Fibroblast of lung (primary cell): ENCODE measurements at places on chromosomes 13 and 19. TPM values are rescaled to one million over a fixed set of nuclear protein-coding genes. Genes with fewer than 3 reads are reported as not detected.

DNA sequence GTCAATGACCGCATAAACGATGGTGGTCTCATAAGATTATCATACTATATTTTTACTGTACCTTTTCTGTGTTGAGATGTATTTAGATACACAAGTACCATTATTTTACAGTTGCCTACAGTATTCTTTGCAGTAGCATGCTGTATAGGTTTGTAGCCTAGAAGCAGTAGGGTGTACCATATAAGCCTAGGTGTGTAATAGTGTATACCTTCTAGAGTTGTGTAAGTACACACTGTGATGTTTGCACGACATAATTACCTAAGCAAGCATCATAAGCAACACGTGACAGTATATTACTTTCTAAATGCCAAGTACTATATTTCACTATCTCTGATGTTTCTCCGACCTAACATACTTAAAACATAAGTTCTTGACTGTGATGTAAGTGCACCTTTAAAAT, 2.7 kb downstream of the LPAR6 start:
- H3K4me3 ChIP-seq, result peak overlapping the region; percentile 22
- no peaks in the 10 kb centered on the region for H3K36me3 ChIP-seq
- H3K27me3 ChIP-seq, result no peaks in the 10 kb centered on the region
- no peaks in the 10 kb centered on the region for H3K4me1 ChIP-seq

DNA sequence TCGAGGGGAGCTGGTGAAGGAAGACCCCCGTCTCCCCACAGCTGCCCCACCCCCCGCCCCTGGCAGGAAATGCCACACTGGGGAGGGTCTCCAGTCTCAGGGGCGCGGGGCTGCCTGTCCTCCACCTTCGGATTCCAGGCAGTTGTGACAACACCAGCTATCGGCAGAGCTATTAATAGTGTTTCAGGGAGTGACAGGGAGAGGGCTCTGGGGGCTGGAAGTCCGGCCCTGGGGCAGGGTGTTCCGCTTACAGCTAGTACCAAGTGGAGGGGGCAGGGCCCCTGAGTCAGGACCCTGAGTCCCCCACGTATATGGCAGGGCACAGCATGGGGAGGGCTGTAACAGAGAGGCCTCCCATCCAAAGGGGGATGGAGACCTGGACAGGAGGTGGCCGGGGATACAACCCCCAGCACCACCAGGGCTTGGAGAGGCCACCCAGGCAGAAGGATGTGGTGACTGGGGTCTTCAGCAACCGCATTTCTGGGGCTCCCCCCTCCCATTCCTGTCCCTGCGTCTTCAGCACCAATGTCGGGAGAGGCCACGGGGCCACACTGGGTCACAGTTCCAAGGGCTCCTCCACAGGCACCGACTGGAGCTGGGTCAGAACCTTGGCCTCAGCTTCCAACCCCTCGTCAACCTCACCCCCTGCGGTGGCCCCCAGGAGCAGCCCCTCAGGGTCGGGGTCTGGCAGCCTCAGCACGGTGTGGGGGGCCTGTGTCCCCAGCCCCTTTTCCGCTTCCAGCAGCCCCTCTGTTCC, 3.9 kb downstream of the SIX5 start:
- H3K36me3 ChIP-seq, result peaks cover 2% of the 10 kb centered on the region
- H3K4me3 ChIP-seq, result no peak overlapping the region
- H3K27me3 ChIP-seq, result no peaks in the 10 kb centered on the region
- no peak overlapping the region for H3K27ac ChIP-seq
- peaks cover 24% of the 10 kb centered on the region for H3K4me1 ChIP-seq
- DNase-seq, result no peak

GRCh38 chr19:51621178-51621577, 9.0 kb downstream of the SIGLEC5 start:
- DNase-seq, result no peak
- no peaks in the 10 kb centered on the region for H3K4me1 ChIP-seq
- H3K27me3 ChIP-seq, result no peaks in the 10 kb centered on the region
- H3K27ac ChIP-seq, result no peak overlapping the region
- H3K36me3 ChIP-seq, result no peaks in the 10 kb centered on the region

- no peaks in the 10 kb centered on the region for H3K4me1 ChIP-seq
- no peaks in the 10 kb centered on the region for H3K36me3 ChIP-seq
- no peak overlapping the region for H3K4me3 ChIP-seq
- no peak for DNase-seq
- H3K27me3 ChIP-seq, result no peaks in the 10 kb centered on the region
These were observed 157.4 kb upstream of the SOX1 start for GRCh38 chr13:111909501-111909900.

The TNNT1 gene
- total RNA-seq, result 7.4 and 10.4 TPM in 2 replicates

GRCh38 chr13:76851961-76852360, 34.2 kb downstream of the KCTD12 start:
- DNase-seq, result no peak
- H3K27ac ChIP-seq, result no peak overlapping the region
- no peak overlapping the region for H3K4me3 ChIP-seq
- H3K4me1 ChIP-seq, result peaks cover 8% of the 10 kb centered on the region
- no peaks in the 10 kb centered on the region for H3K27me3 ChIP-seq

The ZNF600 gene
- 2.6 and 5.0 TPM in 2 replicates for total RNA-seq

DNA sequence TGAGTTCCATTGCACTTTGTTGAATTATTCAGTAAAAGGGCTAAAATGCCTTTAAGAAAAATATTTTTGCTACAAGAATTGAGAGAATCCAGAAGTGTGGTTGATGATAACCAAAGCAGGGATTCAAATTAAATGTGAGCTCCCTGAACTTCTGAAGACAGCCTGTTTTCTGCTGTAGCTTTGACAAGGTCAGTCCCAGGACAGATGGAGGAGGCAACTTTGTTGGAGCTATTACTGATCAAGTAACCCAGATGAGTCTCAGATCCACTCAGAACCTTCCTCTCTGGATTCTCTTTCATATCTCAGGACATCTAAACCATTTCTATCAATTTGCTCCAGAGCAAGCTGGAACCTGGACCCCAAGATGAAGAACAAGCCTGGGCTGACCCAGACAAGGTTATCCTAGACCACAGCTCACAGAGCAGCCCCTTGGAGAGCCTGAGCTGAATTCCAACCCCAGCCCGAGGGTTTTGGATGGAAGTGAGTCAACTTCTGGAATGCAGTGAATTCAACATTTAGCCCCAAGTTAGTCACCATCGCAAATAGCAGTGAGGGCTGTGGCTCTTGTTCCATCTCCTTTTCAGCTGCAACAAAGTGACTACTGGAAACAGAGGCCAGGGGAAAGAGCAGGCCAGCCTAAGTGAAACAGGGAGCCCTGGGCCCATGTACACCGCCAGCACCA, 137.8 kb upstream of the TSC22D1 start:
- peak overlapping the region; percentile 70 for H3K27ac ChIP-seq
- peak; percentile 84 for DNase-seq
- no peaks in the 10 kb centered on the region for H3K27me3 ChIP-seq
- H3K4me3 ChIP-seq, result no peak overlapping the region
- H3K36me3 ChIP-seq, result no peaks in the 10 kb centered on the region

GRCh38 chr19:18763674-18764590, 27.2 kb downstream of the COMP start:
- no peak overlapping the region for H3K4me3 ChIP-seq
- no peak overlapping the region for H3K27ac ChIP-seq
- H3K4me1 ChIP-seq, result peaks cover 6% of the 10 kb centered on the region
- H3K36me3 ChIP-seq, result no peaks in the 10 kb centered on the region

The KIR2DL1 gene
- not detected in 2 replicates for total RNA-seq

DNA sequence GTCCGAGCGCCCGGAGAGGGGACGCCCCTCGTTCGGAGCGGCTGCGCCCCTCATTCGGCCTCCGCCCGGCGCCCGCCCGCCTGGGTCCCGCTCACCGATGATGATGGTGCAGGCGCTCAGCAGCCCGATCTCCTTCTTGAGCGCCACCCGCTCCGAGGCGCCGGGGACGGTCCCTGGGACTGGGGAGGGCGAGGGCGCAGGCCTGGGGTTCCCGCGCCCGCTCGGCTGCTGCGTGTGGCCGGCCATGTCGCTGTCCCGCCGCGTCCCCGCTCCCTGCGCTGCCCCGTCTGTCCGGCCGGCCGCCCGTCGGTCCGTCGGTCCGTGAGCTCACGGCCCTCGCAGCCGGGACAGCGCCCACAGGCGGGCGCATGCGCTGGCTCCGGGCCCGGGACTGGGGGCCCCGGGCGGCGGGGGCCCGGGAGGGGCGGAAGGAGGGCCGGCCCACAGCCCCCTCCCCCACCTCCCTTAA, at the start of gene SLC7A10:
Gene SLC7A10, minus strand, starts transcription at position 393 of the 469 bp plus-strand sequence. Its CDS starts 147 bp downstream, at position 246.
- H3K27me3 ChIP-seq, result peaks cover 34% of the 10 kb centered on the region
- no peak within 1 kb of the TSS for H3K27ac ChIP-seq
- no peak for DNase-seq
- H3K4me3 ChIP-seq, result no peak within 1 kb of the TSS
